ENCODE measurements at places on chromosomes 5 and 9.

DNA sequence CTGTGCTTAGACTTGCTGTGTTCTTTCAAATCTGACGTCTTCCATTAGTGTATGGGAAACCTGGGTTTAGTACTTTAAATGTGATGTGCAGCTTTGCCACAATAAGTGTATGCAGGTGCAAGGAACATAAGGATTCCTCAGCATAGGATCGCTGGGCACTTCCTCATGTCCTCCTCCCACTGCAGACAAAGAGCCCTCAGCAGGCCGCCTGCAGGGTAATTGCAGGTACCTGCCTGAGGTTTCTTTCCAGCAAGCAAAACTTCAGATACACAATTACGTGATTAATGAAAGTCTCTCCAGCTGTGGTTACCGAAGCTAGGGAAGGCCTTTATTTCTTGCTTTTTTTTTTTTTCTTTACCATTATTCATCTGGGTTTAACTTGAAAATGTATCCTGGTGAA is 233.1 kb downstream of the RFK start:
- DNase-seq = no peak

- no peak for DNase-seq
Measured at GRCh38 chr5:83789371-83789770, 68.7 kb upstream of the HAPLN1 start.

DNA sequence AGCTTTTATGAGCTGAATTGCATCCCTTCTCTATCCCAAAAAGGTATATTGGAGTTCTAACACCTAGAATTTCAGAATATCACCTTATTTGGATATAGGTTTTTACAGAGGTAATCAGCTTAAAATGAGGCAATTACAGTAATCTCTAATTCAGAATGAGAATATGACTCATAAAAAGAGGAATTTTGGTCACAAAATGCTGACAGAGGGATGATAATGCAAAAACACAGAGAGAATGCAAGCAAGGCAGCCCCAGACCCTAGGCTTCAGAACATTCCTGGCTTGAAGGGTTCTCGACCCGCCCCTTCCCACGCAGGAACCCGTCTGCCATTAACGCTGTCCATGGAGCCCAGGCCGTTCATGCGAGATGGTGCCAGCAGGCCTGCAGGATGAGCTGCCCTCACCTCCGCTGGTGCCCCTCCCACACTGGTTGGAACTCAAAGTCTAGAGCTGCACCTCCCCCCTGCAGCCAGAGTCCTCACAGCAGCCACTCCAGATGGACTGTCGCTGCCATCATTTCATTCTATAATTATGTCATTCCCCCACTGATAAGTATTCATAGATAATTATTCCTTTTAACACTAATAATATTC is 1173.4 kb upstream of the ACO1 start:
- DNase-seq = no peak

- DNase-seq = no peak
Measured at GRCh38 chr5:162221910-162222309, 154.3 kb downstream of the GABRG2 start.

DNA sequence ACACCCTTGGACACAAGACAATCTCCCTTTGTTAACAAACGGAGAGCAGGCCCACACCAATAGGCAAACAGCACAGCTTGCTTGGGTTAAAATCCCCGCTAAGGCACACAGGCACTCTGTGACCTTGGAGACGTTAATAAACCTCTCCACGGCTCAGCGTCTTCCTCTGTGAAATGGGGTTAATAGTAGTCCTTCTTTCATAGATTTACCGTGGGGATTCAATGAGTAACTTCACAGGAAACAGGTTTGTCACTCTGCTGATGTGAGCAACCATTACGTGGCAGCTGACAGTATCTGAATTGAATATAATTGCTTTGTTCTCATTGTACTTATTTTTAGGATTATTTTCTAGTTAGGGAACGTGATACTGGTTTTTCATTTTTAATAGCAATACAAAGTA is 65.2 kb upstream of the ADRA1B start:
- no peak for DNase-seq

GRCh38 chr9:93118863-93119702 is 15.0 kb downstream of the NINJ1 start:
- DNase-seq = no peak

Measured in Jurkat, Clone E6-1 (cell line).